ENCODE measurements at places on chromosomes 13 and 19. TPM values are rescaled to one million over a fixed set of nuclear protein-coding genes. Genes with fewer than 3 reads are reported as not detected.

TJP3 gene
- total RNA-seq: 0.49 TPM

PDCD2L gene
- total RNA-seq: 24.4 TPM

CEACAM8 gene
- total RNA-seq: not detected

ZNF578 gene
- 0.30 TPM for total RNA-seq

MKNK2 gene
- total RNA-seq: 60.0 TPM

HIPK4 gene
- 0.02 TPM for total RNA-seq

RGL3 gene
- 2.5 TPM for total RNA-seq

CHST8 gene
- not detected for total RNA-seq

GRIK5 gene
- 0.07 TPM for total RNA-seq

SCGB2B2 gene
- total RNA-seq: 0.07 TPM

Measured in M059J (cell line).